Activated T-helper 2 cell treated with anti-CD3 and anti-CD28 coated beads, Interferon-gamma antibody, Interleukin-2, Interleukin-4, amounts not matched to agents 10 μg/mL and 5 μg/mL and 100 μg/mL, durations not matched to agents 14 hours and 24 hours and 36 hours (primary cell): ENCODE measurements at places on chromosomes 11 and 22. TPM values are rescaled to one million over a fixed set of nuclear protein-coding genes. Genes with fewer than 3 reads are reported as not detected.

The YWHAH gene
- 150 TPM in 2 replicates for total RNA-seq

The OR2D2 gene
- total RNA-seq, result 0.94 and 1.4 TPM in 2 replicates

The PPP6R3 gene
- total RNA-seq, result 126 and 134 TPM in 2 replicates

The RIC3 gene
- total RNA-seq, result 2.3 and 3.2 TPM in 2 replicates

The CCDC87 gene
- 0.09 and 0.14 TPM in 2 replicates for total RNA-seq

The UPK3A gene
- not detected in 2 replicates for total RNA-seq
